ENCODE measurements at places on chromosomes 5 and 9.

- DNase-seq = no peak
Measured at GRCh38 chr5:116922532-116922931, 347.9 kb upstream of the SEMA6A start.

DNA sequence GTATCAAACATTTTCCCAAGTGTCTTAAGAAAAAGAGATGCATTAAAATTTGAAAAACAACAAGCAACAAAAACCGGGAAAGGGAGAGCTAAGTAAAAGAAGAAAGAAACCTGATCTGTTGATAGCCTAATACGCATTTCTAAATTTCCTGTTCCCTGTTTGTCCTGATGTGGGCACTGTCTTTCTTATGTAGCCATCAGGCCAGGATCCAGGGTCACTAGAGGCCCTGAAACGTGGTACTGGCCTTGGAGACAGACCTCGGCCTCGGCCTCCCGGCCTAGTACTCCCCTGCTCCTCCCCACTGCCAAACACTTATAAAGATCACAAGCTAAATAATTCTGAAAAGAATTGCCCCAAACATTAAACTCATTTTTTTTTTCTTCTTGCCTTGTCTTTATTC lies 547.2 kb downstream of the IRX1 start:
- no peak for DNase-seq

GRCh38 chr5:57659886-57660285 lies 177.3 kb upstream of the ACTBL2 start:
- DNase-seq = no peak

DNA sequence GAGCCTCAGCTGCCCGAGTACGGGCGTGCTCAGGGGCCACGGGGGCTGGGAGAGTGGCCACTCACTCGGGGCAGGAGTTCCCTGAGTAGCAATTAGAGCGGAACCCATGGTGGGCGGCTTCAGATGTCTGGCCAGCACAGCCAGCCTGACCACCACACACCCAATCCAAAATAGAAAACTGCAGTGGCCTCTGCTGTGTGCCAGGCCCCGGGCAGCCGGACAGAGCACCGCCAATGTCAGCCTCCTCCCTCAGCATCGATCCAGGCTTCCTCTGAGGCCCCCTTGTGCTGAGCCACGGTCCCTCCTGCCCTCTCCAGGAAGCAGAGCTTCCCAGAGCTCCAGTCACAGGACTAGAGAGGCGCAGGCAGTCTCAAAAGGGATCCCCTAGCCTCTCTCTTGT lies 2.7 kb downstream of the ADAMTS2 start:
- DNase-seq = no peak

DNA sequence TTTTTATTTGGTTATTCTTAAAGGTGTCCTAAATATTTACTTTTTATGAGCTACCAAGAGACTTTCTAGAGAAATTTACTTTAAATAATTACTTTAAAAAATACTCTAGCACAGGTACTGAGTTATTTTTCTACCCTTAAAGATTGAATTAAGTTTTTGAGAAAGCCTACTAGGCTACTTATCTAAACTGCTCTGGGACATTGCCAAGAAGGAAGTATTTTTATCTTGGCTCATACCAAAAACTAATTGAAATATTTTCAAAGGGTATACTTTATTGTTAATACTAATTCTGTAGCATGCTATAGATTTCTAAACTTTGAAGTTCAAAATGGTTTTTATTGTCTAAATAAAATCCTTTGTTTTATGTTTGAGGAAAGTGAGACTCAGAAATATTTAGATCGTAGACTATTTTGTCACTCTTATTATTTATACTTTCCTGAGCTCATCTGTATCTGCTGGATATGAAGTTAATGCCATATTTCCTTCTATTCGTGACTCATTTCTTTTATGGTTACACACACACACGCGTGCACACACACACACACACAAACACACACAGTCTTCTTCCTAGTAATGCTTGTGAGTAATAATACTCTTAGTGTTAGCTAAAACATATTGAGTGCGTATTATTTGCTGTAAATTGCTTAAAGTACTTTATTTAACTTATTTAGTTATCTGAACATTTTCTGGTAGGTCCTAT lies 89.5 kb downstream of the MAN2A1 start:
- DNase-seq = no peak

DNA sequence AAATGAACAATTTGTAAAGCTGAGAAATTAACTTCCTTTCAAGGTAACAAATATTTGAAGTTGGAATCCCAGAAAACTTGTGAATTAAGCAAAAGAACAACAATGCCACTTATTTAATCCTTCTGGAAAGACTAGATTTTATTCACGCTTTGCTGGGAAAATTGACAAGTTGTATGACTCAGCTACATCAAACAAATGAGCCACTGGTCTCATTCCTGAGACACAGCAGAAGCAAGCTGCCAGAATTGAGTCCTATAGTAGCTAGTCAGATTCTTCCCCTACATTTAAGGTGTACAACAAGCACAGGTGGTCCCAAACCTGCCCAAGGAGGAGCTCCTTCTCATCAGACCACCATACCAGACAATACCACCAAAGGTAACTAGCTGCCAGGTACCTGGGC lies 280.7 kb downstream of the SPOCK1 start:
- DNase-seq = no peak

GRCh38 chr9:120935383-120935857 lies 8.8 kb upstream of the TRAF1 start:
- DNase-seq = no peak

- DNase-seq = no peak
Measured at GRCh38 chr9:97514531-97514930, 13.1 kb downstream of the TMOD1 start.

- DNase-seq = no peak
Measured at GRCh38 chr5:172638209-172638768, 2.8 kb upstream of the NEURL1B start.

GRCh38 chr9:71858812-71859211 lies 52.2 kb downstream of the ABHD17B start:
- no peak for DNase-seq

GRCh38 chr9:73573235-73573634 lies 421.6 kb downstream of the ANXA1 start:
- DNase-seq = no peak

DNA sequence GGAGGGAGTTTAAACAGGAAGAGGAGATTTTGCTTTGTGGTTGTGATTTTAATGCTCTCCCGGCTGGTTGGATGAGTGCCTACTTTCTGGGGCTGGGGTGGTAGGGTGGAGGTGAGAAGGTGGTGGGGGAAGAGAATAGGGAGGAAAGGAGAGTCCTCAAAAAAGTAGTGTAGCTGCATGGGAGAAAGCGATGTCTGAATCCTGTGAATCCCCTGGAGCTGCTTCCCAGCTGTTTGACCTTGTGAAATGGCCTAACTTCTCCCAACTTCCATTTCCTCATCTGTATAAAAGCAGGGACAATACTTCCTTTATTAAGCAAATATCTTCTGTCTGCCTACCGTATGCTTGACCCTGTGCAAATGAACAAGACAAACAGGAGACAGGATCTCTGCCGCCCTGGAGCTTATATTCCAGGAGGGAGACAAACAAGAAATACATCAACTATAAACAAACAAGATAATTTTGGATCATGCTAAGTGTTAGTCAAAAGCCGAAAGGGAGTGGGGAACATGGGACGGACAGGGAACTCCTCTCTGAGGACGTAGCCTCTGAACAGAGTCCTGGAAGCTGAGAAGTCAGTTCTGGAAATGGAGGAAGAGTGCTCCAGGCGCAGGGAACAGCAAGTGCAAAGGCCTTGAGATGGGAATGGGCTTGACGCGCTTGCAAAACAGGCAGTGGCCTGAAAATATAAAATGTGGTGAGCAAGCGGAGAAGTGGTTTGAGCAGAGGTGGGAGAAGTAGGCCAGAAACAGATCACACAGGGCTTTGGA lies 103.5 kb downstream of the SPRY4 start:
- DNase-seq = no peak

GRCh38 chr9:136400038-136400834 lies at the start of gene SNAPC4:
Gene SNAPC4 (minus strand): TSS chr9:136400170. CDS start chr9:136398428, 1,742 bp downstream.
- DNase-seq = peak; percentile 85

- no peak for DNase-seq
Measured at GRCh38 chr5:22348027-22348426, 505.1 kb downstream of the CDH12 start.
